ENCODE measurements at places on chromosomes 4 and X. TPM values are rescaled to one million over a fixed set of nuclear protein-coding genes. Genes with fewer than 3 reads are reported as not detected.

Gene TSC22D3
- 80.6 TPM for total RNA-seq

Gene MTHFD2L
- total RNA-seq = 12.0 TPM

Gene TMEM154
- 59.9 TPM for total RNA-seq

Gene GDI1
- total RNA-seq = 127 TPM

Gene ATP2B3
- not detected for total RNA-seq

Gene NXF3
- not detected for total RNA-seq

Gene PLXNB3
- not detected for total RNA-seq

Gene UCHL1
- 2.6 TPM for total RNA-seq

Gene NMU
- total RNA-seq = not detected

Gene CENPVL2
- total RNA-seq = not detected

Gene HSFX3
- not detected for total RNA-seq

Gene FHIP1A
- 0.04 TPM for total RNA-seq

Gene HSFX4
- total RNA-seq = not detected

Gene TCP11X1
- total RNA-seq = not detected

Data from activated B cell treated with CpG ODN at 0.5 μM for 24 hours (primary cell).